NCI-H2107 (cell line): ENCODE measurements at places on chromosomes 6 and 20.

- DNase-seq, result no peak
Measured at GRCh38 chr6:97294451-97294850, 11.4 kb upstream of the MMS22L start.

DNA sequence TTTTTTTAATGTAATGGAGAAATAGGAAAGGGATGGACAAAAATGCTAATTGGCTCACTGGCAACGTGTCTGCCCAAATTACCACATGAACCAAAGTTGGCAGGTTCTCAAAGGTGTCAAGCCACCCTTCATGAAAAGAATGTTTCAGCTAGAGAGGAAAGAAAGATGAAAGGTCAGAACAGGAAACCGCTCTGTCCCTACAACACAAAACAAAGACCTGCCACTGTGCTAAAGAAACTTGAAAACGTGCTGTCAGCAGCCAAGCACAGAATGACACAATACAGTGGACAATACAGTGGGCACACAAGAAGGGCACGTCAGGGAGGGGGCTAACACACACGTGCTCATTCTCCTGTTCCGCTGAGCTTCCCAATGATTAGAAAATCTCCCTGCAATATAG lies 4.9 kb downstream of the PREP start:
- DNase-seq, result no peak

DNA sequence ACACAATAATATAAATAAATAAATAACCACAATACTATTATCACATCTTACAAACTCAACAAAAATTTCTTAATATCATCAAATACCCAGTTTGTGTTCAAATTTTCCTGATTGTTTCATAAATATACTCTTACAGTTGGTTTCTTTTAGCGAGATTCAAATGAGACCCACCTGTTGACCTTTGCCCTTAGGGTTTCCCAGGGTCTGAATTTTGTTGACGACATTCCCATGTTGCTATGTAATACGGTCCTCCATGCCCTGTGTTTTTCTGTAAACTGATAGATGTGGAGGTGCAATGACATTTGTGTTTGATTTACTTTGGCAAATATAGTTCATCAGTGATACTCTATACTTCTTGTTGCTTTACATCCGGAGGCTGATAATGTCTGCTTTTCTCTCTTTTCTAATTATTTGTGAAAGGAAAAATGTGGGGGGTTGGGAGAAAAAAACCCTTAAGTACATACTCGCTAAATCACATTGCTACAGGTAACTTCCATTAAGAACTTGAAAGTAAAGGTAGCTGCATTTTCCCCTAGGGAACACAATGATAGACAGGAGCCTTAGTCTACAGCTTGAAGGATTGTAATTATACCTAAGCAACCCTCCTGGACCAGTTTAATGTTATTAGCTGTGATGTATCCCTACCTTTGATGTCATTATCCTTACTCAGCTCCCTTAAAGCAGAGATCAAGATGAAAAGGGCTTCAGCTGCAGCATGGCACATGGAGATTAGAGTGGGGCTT lies 6.6 kb downstream of the MOG start:
- DNase-seq, result no peak

GRCh38 chr6:163398815-163399214 lies 15.7 kb upstream of the QKI start:
- DNase-seq, result no peak

GRCh38 chr6:34696189-34696738 lies 303 bp downstream of the ILRUN start:
- DNase-seq, result no peak

GRCh38 chr6:159908979-159909378 lies 18.2 kb downstream of the MAS1 start:
- DNase-seq, result no peak

DNA sequence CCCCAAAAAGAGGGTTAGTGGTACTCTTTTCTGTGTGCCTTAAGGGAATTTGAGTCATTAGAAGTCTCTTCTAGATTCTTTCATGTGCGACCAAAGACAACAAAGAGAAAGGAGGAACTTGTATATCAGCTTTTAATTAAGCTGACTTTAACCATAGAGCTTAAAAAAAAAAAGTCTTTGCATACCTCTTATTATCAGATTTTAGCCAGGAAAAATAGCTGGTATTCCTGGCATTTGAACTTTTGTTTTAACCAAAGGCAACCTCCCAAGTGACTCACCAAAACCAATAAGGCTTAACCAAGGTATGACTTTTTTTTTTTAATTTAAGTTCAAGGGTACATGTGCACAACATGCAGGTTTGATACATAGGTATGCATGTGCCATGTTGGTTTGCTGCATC lies 375.0 kb downstream of the CDC5L start:
- DNase-seq, result no peak

DNA sequence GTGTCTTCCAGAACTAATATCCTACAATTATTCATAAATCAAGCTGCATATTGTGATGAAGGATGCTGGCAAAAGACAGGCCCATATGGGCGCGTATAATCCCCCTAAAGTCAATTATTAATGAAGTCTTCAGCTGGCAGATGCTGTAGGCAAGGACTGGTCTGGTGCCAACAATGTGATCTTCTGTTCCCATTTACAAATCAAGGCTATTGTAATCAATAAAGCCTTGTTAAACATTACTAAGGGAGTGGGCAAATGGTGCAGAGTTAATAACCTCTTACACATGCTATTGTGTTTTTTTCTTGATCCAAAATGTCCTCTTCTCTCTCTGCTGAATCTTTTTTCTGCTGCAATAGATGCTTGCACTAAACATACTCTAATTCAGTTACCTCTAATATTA lies 119.0 kb downstream of the ALDH8A1 start:
- no peak for DNase-seq

DNA sequence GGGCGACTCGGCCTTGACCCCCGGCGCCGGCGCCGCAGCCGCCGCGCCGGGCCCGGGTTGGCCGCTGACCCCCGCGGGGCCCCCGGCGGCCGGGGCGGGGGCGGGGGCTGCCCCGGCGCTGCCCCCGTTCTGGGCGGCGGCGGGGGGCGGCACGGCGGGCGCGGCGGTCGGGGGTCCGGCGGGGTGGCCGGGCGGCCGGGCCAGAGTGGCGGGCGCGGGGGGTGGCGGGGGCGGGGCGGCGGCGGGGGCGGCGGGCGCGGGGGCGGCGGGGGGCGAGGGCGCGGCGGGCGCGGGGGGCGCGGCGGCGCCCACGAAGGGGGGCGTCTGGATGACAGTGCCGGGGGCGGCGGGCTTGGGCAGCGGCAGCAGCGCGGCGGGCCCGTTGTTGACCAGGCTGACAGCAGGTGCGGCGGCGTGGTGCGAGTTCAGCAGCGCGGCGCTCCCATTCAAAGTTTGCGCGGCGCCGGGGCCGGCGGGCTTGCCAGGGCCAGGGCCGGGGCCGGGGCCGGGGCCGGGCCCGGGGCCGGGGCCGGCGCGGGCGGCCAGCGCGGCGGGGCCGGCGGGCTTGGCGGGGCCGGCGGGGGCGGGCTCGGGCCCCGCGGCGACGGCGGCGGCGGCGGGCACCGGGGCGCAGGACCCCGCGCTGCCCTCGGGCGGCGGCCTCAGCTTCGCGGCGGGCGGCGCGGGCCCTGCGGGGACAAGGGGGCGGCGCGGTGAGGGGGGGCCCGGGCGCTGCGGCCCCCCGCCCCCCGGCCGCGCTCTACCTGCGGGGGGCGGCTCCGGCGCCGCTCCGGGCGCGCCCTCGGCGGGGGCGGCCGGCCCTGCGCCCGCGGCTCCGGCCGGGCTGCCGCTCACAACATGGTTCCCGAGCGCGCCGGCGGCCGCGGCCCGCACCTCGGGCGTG lies 659 bp downstream of the TAF4 start:
- DNase-seq, result no peak

- no peak for DNase-seq
Measured at GRCh38 chr6:3811191-3811590, 38.0 kb upstream of the FAM50B start.

- DNase-seq, result no peak
Measured at GRCh38 chr6:13049666-13050254, 278.6 kb downstream of the TBC1D7 start.

GRCh38 chr6:29627755-29628418 lies 5.1 kb downstream of the GABBR1 start:
- no peak for DNase-seq

DNA sequence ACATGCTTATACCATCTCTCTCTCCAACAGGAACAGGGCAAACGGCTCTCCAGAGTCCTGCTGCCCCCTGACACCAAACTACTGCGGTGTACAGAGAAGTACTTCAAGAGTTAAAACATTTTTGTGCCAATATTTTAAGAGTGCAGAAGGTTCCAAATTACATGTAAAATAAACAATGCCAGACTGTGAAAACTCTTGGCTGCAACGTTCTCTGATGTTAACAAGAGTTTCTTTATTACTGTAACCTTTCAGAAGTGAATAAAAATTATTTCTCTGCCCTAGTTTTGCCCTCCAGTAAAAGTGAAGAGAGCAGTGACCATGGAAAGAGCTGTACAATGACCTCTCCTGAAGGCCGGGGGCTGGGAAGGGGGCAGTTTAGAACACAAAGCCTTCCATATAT lies 41.4 kb upstream of the FAM83C start:
- DNase-seq, result no peak

- no peak for DNase-seq
Measured at GRCh38 chr6:111250791-111251354, 163.6 kb downstream of the SLC16A10 start.

GRCh38 chr6:14270925-14271788 lies 153.6 kb downstream of the CD83 start:
- no peak for DNase-seq

- no peak for DNase-seq
Measured at GRCh38 chr6:2651536-2651935, 99.2 kb downstream of the MYLK4 start.

GRCh38 chr6:170098428-170099170 lies 192.3 kb downstream of the DLL1 start:
- no peak for DNase-seq

DNA sequence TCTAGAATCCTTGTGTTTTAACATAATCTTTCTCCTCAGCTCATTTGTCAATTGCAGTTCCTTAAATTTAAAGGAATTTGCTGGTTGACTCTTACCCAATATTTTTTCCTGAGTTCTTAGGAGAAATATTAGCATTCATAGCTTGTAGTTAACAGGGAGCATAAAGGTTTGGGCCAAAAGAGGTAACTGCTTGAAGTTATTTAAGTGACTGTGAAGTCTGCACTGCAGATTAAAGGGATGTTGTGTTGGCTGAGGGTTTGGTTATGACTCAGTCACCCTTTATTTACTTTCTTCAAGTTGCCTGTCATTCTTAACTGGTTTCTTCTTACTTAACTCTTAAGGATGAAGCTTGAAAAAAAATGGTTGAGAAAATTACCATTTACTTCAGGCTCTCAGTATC lies 220.3 kb upstream of the LAMP5 start:
- DNase-seq, result no peak

GRCh38 chr20:10510216-10510615 lies 75.1 kb downstream of the SLX4IP start:
- no peak for DNase-seq

- DNase-seq, result no peak
Measured at GRCh38 chr6:39886871-39887270, 47.4 kb downstream of the MOCS1 start.

DNA sequence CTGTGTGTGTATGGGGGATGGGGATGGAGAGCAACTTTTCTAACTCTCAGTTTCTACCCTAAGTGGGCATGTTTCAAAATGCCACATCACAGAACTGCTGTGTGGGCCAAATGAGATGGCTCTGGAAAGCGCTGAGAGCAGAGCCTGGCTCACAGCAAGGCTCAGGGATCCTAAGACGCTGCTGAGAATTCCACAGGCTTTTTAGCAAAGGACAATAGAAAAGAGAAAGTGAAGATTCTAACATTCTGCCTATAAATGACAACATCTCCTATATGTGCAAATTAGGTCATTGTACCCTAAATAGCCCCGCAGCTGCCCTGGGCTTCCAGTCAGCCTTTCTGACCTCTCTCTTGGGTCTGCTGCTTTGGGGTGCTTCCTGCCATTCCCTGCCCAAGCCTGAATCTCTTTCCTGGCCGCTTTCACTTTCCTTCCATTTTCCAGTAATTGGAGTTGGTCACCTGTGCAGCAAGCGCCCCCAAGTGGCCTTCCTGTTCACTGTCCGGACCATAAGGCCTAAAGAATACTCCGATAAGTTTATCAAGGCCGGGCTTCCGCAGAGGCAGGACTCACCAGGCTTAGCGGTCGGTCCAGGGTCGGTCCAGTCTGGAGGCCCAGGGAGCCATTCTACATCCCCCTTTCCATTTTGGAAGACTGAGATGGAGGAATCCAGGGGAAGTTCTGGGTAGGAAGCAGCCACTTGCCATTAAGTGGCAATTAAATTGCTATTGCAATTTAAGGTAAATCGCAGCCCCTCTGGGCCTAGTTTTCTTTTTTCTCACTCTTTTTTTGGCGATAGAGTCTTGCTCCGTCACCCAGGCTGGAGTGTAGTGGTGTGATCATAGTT lies 6.7 kb upstream of the DDR1 start:
- DNase-seq, result peak; percentile 21

DNA sequence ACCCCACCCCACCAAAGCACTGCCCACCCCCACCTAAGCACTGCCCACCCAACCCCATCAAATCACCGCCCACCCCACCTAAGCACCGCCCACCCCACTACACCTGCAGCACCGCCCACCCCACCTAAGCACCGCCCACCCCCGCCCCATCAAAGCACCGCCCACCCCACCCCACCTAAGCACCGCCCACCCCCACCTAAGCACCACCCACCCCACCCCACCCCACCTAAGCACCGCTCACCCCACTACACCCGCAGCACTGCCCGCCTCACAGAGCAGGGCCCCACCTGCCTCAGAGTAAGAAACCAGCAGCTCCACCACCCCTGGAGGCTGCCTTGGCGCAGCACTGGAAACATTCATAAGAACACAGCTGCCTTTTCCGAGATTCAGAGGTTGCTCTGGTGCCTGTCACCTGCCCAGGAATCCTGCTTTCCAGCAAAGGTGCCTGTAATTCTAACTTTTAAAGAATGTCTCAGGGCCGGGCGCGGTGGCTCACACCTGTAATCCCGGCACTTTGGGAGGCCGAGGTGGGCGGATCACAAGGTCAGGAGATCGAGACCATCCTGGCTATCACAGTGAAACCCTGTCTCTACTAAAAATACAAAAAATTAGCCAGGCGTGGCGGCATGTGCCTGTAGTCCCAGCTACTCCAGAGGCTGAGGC lies 148.2 kb downstream of the BMP7 start:
- DNase-seq, result no peak

- no peak for DNase-seq
Measured at GRCh38 chr6:80862756-80863155, 756.3 kb downstream of the BCKDHB start.

DNA sequence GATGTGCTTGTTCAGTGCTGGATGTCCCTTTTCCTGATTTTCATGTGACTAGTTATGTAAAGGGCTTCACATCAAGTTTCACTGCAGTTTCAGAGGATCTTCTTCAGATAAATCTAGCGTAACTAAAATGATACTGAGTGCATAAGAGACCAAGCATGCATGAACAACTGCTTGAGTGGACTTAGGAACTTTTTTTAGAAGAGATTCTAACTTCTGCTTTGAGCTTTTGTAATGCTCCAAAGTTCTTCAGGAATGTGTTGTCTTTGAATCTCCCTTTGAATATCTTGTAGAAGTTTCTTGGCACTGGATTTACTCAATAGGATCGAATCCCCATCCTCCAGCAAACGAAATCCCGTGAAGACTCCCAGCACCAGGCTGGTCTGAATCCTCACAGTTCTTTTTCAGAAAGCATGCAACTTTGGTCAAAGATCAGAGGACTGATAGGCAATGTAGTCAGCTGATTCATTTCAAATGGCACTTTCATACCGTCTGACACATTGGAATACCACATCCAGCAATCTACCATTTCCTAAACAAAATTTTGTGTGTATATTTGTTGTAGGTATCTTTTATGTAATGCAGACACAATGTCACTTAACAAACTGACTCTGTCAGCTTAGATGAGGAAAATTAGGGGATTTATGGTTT lies 33.2 kb downstream of the ENPP1 start:
- DNase-seq, result no peak

GRCh38 chr6:133551436-133551835 lies 310.3 kb downstream of the EYA4 start:
- no peak for DNase-seq

- no peak for DNase-seq
Measured at GRCh38 chr20:58618351-58619076, 32.6 kb upstream of the STX16 start.
